ENCODE measurements at places on chromosomes 7 and 10. TPM values are rescaled to one million over a fixed set of nuclear protein-coding genes. Genes with fewer than 3 reads are reported as not detected.

GRCh38 chr7:67857698-67858097 is 861.1 kb downstream of the TYW1 start:
- no peak for DNase-seq

The METTL27 gene
- 0.12 TPM for polyA plus RNA-seq

DNA sequence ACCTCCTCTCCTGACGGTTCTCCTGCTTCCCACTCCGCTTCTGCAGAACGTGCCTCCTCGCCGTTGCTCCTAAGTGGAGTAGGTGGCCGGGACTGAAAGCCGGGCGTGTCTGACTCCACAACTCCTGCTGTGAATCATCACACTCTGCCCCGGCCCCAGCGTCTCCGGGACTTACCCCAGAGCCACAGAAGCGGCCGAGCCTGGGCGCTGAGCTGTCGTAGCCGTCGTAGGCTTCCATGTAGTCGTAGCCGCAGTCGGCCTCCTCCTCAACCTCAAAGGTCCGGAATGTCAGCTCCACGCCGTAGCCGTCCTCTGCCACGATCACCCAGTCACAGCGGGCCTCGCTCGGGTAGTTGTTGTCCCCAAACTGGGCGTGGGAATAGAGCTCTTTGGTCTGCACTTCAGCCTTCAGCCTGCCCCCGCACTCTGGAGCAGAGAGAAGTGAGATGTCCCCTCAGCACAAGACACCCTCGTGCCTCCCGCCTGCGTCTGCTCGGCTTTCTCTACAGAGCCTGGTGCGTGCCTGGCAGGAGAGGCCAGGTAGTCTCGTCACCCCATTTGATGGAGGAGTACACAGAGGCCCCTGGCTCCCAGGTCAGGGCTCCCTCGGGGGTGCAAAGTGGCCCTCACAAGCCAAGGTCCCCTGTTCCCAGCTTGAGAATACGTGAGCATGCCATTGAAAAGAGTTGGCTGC is 11.2 kb upstream of the OPALIN start:
- no peak for DNase-seq

DNA sequence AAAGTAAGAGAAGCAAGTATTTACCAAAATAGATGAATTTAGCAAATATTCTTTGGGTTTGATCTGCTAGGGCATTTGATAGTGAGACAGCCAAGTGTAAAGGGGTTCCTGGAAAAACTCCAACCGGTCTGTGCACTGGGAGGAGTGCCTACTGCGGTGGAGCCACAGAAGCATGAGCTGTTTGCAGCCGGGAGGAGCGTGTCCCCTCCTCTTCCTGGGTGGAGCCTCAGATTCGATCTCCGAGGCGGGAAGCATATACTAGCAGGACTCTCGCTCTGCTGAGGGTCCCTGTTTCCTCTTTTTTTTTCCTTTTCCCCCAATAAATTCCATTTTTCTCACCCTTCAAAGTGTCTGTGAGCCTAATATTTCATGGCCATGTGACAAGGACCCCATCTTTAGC is 45.1 kb upstream of the MET start:
- DNase-seq = no peak

The DMBT1 gene
- polyA plus RNA-seq = 0.04 TPM

- no peak for DNase-seq
Observed at GRCh38 chr7:11404355-11404754, 427.6 kb downstream of the THSD7A start.

The DYNC1I1 gene
- 14.4 TPM for polyA plus RNA-seq

DNA sequence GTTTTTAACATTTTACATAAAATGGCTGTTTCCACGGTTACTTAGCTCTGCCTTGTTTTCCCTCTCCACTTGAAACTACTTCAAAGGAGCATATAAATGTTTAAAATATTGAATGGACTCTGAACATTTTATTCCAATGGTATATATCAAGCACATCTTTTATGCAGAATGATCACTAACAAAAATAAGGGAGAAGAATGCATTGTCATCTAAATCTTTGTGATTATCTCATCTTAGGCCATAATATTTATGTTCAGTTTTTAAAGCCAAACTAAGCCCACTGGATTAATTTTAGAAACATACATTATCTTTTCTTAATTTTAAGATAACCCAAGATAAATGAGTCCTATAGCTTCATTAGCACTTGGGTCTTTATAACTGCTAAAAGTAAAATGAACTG is 13.4 kb upstream of the EBLN1 start:
- DNase-seq = no peak

- DNase-seq = no peak
Observed at GRCh38 chr10:63766745-63767137, 245.5 kb downstream of the REEP3 start.
